Stimulated activated CD4-positive, alpha-beta T cell treated with anti-CD3 and anti-CD28 coated beads, Interleukin-2, amount 100 ng/mL, for 24 hours (primary cell): ENCODE measurements at places on chromosomes 3 and 15.

DNA sequence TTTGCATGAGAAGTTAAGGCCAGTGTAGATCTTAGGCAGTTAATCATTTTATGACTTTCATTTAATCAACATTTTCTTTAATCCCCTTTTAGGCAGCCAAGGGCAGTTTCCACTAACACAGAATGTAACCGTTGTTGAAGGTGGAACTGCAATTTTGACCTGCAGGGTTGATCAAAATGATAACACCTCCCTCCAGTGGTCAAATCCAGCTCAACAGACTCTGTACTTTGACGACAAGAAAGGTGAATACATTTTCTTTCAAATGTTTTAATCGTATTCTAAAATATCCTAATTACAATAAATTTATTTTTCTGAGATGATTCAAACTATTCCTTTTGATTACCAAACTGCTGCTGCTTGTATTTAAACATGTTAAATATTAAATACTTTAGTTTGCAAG is 843.2 kb downstream of the CADM2 start:
- no peak for DNase-seq

DNA sequence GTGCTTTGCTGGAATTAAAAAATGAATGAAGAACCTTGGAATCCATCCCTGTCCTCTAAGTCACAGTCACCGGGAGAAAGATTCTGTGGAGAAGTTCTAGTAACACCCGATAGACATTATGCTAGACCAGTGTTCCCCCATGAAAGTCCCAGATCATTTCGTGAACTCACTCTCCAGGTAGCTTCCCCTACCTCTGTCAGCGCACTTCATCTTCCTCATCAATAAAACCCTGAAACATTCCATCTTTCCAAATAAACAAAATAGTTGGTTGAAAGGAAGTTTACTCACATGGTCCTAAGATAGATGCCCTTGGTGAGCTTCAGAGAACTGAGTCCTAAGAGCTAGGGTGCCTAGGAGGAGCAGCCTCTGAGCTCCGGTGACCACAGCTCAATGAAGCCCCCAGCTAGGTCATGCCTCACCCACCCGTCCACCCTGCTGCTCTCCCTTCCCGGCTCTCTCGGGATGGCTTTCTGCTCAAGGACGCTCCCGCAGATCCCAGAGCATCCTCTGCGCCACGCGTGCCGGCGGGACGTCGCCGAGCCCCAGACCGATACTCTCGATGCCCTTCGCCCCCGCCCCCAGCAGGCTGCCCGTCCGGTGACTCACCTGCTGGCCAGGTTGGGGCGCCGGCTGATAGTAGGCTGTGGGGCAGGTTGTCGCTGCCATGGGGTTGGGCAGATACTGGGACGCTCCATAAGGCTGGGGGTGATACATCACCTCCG is 776 bp downstream of the VGLL3 start:
- DNase-seq, result peak; percentile 10

- no peak for DNase-seq
Measured at GRCh38 chr15:85276508-85276907, 103.9 kb upstream of the AKAP13 start.

DNA sequence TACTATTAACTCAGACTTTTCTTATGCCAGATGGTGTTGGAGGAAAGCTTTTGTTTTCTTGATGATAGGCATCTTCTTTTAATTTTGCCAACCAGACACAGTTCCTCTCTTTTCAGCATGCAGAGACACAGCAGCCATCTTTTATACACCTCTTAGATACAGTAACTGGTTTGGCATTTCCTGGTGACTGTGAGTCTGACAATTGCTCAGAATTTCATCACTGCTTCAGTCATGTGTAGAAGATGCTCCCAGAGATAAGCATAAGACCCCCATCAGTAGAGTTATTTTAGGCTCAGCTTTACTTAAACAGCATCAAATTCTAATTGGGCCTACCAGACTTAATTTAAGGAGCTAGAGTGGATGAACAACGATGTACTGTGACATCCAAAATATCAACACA is 779.0 kb downstream of the SQOR start:
- no peak for DNase-seq

DNA sequence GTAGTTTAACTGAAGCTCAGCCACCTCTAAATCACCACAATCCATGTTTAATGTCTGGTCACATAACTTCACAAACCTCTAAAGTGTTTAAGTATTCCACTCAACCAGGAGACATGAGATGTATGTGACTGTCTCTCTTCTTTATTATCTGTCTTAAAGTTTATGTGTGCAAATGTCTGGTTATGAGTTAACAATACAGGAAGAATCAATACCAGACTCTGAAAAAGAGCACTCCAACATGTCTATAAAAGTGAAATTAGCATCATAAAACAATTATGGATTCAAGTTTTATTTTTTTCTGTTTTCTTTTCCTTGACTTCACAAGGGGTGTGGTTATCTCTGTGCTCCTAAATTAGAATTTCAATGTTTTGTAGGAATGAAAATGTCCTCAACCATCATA is 44.8 kb upstream of the AGBL1 start:
- DNase-seq, result no peak

GRCh38 chr3:46212101-46212500 is 4.0 kb upstream of the CCR1 start:
- no peak for DNase-seq

GRCh38 chr3:44999782-45000181 is 23.7 kb downstream of the EXOSC7 start:
- no peak for DNase-seq

GRCh38 chr3:135449046-135449445 is 516.5 kb upstream of the PPP2R3A start:
- no peak for DNase-seq

GRCh38 chr15:62920682-62921502 is 121.7 kb upstream of the TPM1 start:
- no peak for DNase-seq

DNA sequence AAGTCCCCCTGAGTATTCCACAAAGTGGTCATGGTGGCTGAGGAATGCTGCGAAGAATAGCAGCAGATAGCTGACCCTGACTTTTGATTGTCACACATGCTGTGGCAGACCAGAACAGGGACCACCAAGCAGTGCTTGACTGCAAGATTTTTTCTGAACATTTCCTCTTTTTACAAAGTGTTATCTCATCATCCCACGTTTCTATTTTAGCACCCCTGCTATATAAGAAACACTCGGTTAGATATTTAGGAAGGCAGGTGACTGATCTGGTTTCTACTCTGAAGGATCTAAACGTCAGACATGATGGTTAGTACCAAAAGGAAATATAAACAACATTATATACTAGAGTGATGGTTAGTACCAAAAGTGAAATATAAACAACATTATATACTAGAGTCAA is 9.1 kb downstream of the SLC25A26 start:
- DNase-seq, result no peak

GRCh38 chr3:127629467-127630403 is 750 bp downstream of the PODXL2 start:
- DNase-seq, result peak; percentile 43

GRCh38 chr3:184145111-184145524 is 10.0 kb downstream of the EIF2B5 start:
- DNase-seq, result peak; percentile 21

DNA sequence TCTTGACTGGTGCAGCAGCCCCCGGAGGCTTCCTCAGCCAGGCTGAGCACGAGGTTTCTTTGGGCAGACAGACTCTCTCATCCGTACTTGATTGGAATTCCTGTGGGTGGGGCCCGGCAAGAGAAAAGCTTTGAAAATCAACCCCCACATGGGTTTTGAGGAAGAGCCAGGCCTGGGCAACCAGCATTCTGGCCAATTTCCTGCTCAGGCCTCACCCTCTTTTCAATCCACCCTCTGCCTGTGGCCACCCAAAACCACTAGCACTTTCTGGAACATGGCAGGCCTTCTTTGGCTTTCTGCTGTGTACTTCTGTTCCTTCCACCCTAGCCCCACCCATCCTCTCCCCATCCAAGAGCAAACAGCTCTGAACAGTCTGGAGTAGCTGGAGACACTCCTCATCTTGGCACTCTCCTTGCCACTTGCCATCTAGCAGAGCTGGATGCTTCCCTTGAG is 5.9 kb downstream of the MYO5C start:
- DNase-seq, result no peak

DNA sequence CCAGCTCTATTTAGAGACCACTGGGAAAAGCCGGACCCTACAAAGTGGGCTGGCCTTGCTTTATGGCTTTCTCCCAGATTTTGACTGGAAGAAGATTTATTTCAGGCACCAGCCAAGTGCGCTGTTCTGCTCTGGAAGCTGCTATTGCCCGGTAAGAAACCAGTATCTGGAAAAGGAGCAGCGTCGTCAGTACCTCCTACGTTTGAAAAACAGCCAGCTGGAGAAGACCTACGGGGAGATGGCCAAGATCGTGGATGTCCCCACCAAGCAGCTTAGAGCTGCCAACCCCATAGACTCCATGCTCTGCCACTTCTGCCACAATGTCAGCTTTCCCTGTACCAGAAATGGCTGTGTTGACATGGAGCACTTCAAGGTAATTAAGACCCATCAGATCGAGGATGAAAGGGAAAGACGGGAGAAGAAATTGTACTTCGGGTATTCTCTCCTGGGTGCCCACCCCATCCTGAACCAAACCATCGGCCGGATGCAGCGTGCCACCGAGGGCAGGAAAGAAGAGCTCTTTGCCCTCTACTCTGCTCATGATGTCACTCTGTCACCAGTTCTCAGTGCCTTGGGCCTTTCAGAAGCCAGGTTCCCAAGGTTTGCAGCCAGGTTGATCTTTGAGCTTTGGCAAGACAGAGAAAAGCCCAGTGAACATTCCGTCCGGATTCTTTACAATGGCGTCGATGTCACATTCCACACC is 60.9 kb downstream of the PXYLP1 start:
- DNase-seq, result no peak

DNA sequence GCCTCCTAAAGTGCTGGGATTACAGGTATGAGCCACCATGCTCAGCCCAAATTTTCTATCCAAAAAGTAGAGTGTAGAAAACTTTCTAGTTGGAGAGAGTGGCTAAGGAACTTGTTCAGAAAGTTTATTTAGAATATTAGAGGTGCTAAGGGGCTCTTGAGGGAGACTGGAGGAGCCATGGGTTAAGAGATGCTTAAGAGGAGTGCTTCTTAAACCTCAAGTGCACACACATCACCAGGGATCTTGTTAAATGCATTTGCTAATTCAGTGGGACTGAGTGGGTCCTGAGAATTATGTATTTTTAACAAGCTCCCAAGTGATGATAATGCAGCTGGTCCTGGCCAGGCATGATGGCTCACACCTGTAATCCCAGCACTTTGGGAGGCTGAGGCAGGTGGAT is 29.7 kb upstream of the SLMAP start:
- no peak for DNase-seq

DNA sequence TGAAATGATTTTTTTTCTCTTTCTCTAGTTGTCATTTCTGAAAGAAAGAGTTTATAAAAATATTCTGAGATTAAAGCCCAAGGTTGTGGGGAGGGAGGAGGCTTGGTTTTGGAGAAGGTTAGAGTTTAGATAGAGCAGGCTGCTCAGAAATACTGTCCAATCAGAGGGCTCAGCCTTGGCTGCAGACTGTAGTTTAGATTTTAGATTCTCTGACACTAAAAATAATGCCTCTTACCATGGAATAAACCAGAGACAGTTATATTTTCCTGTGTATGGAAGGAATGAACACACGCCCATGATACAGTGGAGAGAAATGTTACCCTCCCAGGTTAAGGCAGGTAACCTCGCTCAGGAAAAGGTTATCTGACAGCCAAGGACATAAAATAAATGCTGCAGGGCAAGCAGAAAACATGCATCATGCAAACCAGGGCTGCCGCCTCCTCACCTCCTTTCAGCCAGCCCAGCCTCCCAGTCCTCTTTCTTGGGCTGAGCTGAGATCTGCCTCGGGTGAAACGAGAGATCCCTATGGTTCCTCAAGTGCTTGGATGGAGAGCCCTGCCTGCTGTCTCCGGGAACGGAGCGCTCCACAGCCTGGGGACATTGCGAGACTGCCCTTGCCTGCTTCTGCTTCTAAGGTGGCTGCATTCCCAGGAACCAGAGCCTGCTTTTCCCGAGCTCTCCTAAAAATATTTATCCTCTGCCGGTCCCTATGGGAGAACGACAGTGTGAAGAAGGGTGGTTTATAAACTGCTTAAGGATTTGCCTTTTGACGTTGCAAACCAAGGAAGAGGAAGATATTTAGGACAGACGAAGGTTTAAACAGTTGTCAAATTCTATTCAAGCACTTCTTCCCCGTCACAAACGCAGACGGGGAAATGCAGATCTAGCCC is 848 bp downstream of the NCEH1 start:
- peak; percentile 12 for DNase-seq

DNA sequence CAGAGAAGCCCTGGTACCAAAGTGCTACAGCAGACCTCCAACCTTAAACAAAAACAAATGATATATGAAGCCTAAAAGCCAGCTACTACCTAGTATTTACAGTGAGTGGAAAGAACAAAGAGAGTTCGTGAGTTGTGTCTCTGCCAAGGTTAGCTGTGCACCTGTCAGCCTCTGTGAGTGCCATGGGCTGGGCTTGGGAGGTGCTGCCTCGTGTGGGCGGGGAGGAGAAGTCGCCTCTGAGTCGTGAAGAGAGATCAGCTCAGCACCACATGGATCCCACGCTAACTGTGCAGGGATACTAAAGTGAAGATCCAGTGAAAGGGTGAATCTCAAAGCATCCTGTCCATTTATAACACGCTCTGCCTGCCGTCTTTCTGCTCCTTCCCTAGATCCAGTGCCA is 101.9 kb downstream of the CHDH start:
- no peak for DNase-seq

DNA sequence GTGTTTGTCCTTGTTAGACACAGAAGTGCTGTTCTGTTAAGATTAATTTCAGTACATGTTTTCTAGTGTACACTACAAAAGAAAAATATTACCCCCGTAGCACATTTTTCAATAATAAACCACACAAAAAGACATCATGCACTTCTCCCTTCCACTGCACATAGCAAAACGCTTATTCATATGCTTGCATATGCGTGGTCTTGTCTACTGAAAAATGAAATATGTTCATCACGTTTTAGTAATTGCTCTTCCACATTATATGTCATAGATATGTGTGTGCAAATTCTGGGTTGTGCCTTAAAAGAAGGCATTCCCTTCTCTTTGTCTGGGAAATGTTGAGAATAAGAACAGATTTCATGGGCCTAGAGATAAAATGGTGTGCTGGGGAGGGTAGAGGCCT is 353.9 kb downstream of the NSUN3 start:
- no peak for DNase-seq

- peak; percentile 72 for DNase-seq
Measured at GRCh38 chr3:50154840-50155490, at the start of gene SEMA3F. TSS of gene SEMA3F (plus strand) at chr3:50155324. CDS start at chr3:50159623, 4,299 bp downstream.

DNA sequence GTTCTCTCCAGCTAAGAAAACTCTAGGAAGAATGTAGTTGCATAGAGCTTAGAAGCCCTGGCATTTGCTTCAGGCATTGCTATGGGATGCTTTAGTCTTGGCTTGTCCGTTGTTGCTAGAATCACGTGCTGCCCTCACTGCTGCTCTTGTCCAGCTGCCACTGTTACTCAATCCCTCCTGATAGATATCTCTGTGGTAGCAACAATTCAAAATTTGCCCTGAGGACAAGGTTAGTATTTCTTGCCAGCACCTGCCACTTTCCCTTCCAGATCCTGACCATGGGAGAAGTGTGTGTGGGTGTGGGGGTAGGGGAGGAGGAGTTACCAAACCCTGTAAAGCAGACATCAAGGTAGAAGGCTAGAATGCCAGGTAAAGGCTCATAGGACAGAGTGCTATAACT is 113.8 kb downstream of the PPM1L start:
- no peak for DNase-seq
